Kidney epithelial cell (primary cell): ENCODE measurements at places on chromosomes 7 and 10. TPM values are rescaled to one million over a fixed set of nuclear protein-coding genes. Genes with fewer than 3 reads are reported as not detected.

CTAGE8 gene
- total RNA-seq, result 1.6 and 1.9 TPM in 2 replicates

ADRA2A gene
- total RNA-seq, result not detected in 2 replicates

MIOS gene
- total RNA-seq, result 35.0 and 41.9 TPM in 2 replicates

DNA sequence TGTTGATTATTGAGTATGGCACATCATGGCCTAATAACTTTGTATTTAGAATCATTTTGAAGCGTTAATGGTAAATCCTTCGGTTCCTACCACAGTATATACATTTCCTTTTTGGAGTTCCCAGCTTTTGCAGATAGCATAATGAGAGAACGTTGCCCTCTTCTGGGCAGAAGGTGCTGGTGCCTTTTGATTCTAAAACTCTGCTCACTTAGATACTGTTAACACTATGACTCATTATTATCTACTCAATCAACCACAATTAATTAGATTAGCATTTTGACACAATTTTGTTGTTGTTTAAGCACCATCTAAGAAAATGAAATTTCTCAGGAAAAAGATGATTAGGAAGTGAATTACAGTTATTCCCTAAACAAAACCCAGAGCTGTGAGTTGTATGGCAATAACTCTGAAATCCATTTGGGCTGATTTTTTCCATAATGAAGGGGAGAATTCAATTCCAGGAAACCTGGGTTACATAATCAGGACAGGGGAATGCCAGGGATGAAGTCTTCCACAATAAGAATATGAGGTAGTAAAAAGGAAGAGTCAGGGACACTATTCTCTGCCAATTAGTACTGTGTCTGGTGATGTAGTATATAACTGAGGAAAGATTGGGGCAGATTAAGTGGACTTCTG is 11.5 kb upstream of the DLD start:
- DNase-seq, result no peak

DNA sequence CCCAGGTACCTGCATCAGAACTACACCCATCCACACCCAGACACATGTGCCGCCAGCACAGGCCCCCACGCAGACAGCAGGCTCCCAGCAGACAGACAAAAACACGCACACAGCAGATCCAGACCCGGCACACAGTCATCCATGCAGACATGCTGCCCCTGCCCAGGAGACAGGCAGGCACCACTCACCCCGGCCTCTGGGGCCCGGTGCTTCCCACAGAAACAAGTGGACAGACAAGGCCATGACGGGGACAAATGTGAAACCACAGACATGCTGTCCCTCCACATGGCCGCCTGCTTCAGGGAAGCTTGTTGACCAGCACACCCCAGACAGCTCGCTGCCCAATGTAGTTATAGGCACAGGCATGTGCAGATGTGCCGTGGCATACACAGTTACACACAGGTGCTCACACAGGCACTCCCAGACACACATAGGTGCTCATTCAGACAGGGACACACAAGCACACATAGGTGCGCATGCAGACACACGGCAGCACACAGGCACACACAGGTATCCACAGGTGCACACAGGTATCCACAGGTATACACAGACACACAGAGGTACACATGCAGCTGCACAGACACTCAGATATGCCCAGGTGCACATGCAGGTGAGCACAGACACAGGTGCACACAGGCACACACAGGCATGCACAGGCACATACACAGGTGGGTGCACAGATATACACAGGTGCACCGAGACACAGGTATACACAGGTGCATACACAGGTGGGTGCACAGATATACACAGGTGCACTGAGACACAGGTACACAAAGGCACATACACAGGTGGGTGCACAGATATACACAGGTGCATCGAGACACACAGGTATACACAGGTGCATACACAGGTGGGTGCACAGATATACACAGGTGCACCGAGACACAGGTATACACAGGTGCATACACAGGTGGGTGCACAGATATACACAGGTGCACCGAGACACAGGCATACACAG is 10.5 kb upstream of the SCART1 start:
- no peak for DNase-seq

DNA sequence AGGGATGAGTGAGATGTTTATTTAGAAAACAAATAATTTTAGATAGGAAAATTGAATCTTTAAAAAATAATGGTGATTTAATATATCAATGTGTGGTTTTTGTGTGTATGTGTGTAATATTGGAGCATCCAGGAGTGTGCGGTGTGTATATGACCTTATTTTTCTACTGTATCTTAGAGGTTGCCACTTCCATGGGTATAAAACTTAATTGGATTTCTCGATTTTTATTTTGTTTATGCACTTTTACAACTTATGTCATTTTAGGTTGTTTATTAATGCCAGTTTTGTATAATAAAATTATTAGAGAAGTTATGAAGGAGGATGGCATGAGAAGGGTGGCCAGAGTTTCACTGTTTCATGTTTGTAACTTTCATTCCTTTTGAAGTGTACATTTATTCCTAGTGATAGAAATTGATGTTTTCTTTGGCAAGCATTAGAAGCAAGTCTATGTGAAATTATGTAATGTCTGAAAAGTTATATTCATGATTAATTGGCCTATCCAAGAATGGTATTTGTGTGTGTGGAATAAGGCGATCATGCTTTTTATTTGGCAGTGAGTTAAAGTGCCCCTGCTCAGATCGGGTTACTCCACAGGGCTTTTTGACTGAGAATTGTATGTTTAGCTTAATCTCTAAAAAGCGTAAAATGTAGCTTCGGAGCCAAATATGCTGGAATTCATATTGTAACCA is 110.3 kb downstream of the KAT6B start:
- no peak for DNase-seq

- no peak for DNase-seq
These were observed 3.3 kb upstream of the PCBD1 start for GRCh38 chr10:70891627-70892026.

GRCh38 chr7:25759748-25760147 is 392.2 kb upstream of the NFE2L3 start:
- no peak for DNase-seq

DNA sequence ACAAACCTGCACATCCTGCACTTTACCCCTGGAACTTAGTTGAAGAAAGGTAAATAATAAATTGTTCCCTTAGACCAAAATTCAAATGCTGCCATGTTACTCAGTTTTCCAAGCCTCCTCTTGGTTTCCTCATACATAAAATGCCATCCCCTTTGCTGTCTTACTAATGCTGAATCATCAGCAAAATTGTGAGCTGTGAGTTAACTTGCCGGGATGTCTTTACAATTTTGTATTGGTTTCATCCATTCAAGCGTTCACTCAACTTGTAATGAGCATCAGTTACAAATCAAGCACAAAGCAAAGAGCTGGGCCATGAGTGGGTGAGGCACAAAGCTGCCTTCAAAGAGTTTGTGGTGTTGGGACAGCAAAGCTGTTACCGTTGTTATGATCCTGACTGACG is 395.8 kb upstream of the ZMIZ1 start:
- no peak for DNase-seq

GRCh38 chr7:94333810-94334209 is 60.9 kb upstream of the COL1A2 start:
- no peak for DNase-seq

GRCh38 chr10:11235771-11236170 is 218.1 kb downstream of the CELF2 start:
- no peak for DNase-seq

GRCh38 chr7:65409363-65409762 is 35.7 kb downstream of the ZNF92 start:
- no peak for DNase-seq
